NCI-H1694 treated with DMSO at 0.1 percent for 48 hours (cell line): ENCODE measurements at places on chromosomes 6 and 20.

DNA sequence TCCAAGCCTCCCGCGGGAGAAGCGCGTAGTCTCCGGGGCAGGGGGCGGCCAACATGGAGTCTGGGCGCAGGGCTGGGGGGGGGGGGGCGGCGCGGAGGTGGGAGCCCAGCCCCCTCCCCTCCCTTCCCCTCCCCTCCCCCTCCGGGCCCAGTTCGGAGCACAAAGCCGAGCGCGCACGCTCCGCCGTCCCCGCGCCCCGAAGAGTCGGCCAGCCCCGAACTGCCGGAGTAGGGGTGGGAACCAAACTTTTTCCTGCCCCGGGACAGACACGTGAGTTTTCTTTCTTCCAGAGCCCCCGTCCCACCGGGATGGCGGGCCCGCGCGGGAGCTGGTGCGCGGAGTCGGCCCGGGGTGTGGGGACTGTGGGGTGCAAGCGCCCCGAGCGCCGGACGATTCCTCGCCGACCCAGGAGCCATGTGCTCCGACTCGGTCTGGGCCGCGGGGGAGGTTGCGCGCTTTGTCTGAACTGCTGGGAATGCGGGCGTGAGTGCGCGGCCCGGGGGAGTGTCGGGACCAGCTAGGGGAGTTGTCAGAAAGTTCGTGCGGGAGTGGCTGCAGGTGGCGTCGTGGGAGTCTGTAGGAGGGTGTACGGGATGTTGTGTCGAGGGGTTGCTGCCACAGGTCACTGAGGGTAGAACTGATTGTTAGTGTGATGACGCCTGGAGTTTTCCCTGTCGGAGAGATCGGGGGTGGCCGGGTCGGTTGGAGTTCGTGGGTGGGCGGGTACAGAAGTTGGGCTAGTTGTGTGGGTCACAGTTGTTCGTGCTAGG is 1.2 kb downstream of the TGIF2 start:
- peak; percentile 10 for DNase-seq

DNA sequence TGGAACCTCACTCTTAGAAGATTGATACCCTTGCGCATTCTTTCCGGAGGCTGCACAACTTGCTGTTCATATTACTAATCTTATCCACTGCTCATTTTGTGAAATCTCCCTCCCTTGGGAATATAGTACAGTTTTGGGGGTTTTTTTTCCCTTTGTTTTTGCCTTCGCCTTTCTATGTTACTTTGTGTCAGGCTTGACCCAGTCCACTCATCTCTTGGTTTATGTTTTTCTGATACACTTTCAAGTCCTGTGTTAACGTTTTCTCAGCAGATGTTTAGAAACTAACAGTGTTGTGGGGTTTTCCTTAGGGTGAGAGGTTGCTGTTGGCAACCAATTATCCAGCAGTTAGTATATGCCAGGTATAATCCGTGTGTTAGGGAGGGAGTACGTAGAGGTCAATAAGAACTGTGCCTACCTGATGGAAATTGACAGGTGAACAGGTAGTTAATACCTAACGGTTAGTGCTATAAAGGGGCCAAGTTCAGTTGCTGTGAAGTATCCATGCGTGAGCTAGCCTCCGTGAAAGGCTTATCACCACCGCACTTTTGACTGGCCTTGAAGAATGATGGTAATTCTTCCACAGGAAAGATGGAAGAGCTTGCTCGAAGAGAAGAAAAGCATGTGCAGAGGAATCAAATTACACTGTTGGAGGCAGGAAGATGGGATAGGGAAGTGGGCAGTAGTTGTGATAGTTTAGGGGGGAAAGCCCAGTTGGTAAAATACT is 1.4 kb downstream of the NFYA start:
- DNase-seq: no peak

GRCh38 chr20:32354592-32355416 is 3.3 kb upstream of the ASXL1 start:
- DNase-seq: no peak

DNA sequence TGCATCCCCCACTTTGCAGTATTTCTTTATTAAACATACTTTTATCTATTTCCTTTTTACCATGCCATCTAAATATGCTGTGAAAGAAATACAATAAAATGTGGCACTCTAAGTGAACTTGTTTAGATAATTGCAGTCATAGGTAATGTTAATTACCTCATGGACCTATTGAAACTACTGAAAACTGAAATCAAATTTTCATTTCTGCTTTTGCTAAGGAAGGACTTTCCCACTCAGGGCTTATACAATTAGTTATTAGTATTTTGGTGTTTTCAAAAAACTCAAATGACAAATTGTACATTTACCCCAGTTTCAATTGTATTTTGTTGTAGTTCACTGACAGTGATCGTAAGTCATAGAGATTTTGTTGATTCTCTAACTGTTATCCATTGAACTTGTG is 88.4 kb downstream of the ID4 start:
- no peak for DNase-seq
